ENCODE measurements at places on chromosomes 1 and 21.

GRCh38 chr1:177948336-177948972 is 21.4 kb downstream of the SEC16B start:
- DNase-seq: peak; percentile 72

DNA sequence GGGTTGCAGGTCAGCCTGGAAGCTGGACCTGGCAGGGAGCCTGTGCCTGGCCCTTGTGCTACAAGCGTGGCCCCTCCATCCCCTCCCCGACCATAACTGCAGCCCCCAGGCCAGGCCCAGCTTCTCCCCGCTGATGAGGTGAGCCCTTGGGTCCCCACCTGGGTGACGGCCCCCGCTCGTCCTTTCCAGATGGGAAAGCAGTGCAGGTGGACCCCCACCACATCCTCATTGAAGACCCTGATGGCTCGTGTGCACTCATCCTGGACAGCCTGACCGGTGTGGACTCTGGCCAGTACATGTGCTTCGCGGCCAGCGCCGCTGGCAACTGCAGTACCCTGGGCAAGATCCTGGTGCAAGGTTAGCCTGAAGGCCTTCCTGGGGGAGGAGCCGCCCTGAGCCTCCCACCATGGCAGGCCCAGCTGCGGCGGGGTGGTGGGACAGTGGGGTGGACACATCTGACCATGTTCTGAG is 56.9 kb downstream of the TRIM11 start:
- no peak for DNase-seq

DNA sequence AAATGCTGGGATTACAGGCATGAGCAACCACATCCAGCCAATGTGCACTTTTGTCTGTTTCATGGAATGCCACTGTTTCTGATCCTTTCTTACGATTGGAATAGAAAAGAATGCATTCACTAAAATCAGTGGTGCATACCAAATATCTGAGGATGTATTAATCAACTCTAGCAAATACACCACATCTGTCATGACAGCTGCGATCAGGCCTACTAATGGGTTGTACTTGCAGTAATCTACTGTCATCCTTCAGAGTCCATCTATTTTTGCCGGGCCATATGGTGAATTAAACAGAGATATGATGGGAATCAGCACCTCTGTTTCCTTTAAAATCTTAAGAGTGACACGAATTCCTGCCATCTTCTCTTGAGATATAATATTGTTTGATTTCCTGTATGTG is 8.5 kb upstream of the USP1 start:
- no peak for DNase-seq

DNA sequence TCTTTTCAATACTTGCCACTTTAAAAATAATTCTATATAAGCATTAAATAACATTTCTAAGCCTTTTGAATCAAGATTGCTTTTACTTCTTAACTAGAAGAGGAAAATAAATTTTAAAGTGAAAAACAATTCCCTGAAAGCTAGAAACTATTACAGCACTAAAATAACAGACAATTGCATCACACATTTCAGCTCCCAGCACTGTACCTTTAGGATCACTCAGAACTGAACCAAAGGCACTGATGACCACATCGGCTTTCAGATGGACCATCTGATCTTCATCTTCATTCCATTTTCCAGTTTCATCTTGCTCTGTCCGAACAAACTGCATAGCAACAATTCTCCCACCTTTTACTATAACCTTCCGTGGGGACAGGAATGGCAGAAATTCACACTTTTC is 347.3 kb downstream of the DPYD start:
- DNase-seq: no peak

- DNase-seq: no peak
Measured at GRCh38 chr1:57470036-57470435, 46.2 kb upstream of the DAB1 start.

DNA sequence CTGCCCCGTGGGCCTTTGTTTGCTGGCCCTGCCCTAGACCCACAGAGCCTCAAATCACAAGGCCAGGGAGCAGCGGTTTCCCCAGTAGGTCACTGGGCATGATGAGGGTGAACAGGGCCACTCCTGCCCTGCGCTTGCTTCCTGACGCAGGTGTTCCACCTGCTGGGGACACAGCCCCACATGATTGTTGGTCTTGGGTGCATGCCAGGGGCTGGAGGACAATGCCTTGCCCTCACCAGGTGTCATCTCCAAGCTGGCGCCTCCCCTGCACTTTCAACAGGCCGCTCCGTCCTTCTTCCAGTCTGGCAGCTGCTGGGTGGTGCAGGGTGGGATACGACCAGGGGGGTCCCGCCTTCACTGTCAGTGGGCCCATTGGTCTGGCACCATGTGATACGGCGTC is 24.3 kb downstream of the IL10RB start:
- no peak for DNase-seq

- DNase-seq: peak; percentile 50
Measured at GRCh38 chr1:23567996-23568607, 8.8 kb upstream of the ID3 start.

DNA sequence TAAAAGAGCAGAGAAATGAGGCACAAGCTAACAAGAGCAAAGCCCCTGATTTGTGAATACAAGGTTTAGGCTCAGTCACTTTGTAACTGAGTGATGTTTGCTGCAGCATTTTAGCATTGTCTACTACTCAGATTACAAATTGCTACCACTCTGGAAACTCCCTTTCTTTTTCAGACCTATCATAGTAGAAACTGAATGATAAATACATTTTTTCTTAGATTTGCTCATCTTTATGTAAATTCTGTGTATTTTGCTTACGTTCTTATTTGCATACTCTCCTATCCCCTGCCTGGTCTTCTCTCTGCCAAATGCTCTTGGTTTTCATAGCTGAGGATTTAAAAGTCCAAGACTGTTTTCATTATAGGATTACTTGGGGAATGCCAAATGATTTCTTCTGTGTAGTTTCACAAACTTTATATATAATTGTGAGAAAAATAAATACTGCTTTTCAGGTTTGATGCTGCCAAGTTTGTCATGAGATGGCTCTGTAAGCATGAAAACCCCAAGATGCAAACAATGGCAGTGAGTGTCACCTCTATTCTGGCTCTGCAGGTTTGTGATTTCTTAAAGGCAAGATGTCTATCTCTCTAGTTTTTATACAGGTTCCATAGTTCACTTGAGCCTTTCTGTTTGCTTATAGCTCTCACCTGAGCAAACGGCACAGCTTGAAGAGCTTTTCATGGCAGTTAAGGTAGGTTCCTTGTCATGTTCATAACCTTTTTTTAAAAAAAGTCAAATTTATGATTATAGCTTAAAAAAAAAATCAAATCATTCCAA is 24.7 kb downstream of the ZYG11A start:
- DNase-seq: no peak

- DNase-seq: no peak
Measured at GRCh38 chr1:166843769-166844596, 4.7 kb downstream of the POGK start.

DNA sequence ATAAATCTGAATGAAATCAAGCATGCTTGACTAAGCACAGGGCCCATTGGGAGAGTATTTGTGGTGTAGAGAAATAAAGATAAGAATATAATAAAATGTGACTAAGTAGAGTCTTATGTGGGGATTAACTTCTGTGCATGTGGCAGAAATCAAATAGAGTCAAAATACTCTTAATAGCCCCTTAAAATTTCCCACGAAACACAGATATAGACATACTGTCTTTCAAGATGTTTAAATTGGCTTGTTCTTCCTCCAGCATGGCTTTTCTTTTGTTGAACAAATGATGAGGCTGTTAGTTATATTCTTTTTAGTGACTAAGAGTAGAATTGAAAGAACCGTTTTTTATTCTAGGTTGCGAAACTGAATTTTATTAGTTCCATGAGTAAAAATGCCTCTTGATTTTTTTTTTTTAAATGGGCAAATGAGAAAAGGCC is 112.3 kb downstream of the RPS6KC1 start:
- no peak for DNase-seq

DNA sequence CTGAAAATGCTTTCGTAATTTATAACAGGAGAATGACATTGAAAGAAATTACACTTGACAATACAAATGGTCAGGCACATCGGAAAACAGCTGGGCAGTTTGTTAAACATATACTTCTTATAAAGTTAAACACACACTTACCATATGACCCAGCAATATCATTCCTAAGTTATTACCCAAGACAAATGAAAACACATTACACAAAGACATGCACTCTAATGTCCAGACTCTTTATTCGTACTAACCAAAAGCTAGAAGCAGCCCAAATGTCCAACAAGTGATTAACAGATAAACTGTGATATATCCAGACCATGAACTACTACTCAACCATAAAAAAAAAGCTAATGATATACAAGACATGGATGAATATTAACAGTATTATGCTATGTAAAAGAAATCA is 8.5 kb downstream of the AKT3 start:
- no peak for DNase-seq

GRCh38 chr1:117605774-117606648 is at the start of gene TENT5C:
TSS of gene TENT5C (plus strand) at chr1:117606048. CDS start at chr1:117622869, 16,821 bp downstream.
- DNase-seq: peak; percentile 98

- no peak for DNase-seq
Measured at GRCh38 chr1:2972011-2972878, 49.0 kb upstream of the ACTRT2 start.

DNA sequence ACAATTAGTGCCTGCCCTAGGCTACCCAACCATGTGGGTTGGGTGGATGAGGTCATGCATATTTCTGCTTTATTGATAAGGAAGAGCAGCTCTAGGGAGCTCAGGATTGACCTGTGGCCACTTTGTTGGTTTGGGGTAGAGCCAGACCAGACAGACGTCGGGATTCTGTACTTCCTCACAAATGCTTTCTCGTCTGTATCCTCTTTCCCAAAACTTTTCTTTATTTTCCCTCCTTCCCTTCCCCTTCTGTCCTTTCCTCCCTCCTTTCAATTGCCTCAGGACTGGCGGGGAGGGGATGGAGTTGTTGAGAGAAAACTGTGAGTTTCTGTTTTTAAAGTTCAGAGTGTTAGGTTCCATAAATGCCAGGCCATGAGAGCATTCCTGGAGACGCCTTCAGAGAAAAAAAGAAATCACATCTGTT is 68.0 kb downstream of the UCK2 start:
- DNase-seq: no peak

DNA sequence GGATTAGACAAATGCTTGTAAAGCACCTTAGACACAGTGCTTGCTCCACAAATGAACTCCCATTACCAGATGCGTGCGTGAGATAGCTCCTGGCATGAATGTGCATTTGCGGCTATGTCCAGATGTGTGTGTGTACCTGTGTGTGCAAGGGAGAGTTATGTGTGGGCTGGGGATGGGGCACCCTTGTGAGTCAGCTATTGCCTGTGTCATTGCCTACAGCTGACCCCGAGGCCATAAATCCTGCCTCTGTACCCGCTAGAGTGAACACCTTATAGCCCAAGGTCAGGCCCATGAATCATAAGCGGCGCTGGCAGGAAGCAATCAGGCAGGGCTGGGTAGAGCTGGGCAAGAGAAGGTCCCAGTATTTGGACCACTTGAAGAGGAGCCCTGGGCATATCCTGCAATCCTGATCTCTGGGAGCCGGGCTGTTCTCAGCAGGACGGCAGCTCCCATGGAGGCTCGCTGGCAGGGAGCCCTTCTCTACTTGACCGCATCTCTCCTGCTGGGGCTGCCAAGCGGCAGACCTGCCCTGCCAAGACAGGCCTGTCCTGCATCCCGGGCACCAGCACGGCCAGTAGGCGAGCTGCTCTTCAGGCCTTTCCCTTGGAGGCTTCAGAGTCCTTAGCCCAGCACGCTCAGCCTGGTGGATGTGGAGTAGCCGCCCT is 86.4 kb downstream of the TMEM53 start:
- DNase-seq: no peak

DNA sequence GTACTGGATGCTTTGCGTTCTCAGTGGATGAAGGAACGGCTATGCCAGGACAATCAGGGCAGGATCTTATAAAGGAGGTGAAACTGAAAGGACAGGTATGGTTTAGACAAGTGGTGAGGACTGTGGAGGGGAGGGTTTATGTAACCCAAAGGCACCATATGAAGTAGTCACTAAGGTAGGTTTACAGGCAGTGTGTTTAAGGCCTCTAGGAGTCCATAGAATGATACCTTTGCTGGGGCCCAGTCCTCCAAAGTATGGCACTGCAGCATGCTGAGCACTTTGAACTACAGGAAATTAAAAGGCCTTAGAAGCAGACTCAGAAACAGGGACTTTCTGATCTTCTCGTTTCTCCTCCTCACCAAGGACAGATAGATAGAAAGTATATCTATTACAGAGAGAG is 304.7 kb upstream of the USP25 start:
- no peak for DNase-seq

DNA sequence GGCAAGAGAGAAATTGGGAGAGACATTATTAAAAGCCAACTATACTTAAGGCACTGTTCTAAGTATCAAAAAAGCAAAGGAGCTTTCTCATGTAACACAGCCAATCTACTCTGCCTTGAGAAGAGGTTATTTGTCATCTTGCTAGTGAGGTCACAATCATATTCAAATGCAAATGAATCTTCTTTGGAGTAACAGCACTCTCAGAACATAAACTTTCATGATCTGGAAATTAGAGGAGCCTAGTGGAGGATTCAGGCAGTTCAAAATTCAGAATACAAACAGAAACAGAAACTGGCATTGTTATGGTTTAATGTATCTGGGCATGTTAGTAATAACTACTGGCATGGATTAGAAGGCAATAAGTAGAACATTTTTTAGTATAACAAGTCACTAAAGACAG is 57.4 kb downstream of the ARID4B start:
- no peak for DNase-seq
